Bronchial smooth muscle cell (primary cell): ENCODE measurements at places on chromosomes 6 and 20. TPM values are rescaled to one million over a fixed set of nuclear protein-coding genes. Genes with fewer than 3 reads are reported as not detected.

Gene C6orf120
- total RNA-seq: 35.8 and 36.4 TPM in 2 replicates

Gene TBXT
- not detected in 2 replicates for total RNA-seq

Gene FLRT3
- total RNA-seq: 1.6 and 3.8 TPM in 2 replicates

Gene UBD
- total RNA-seq: 0.09 and 0.16 TPM in 2 replicates

Gene BICRAL
- 3.3 and 4.6 TPM in 2 replicates for total RNA-seq

Gene CDKN1A
- total RNA-seq: 324 and 371 TPM in 2 replicates

Gene TCF21
- 36.7 and 42.6 TPM in 2 replicates for total RNA-seq

Gene TMEM244
- total RNA-seq: 0.47 and 0.52 TPM in 2 replicates

Gene SLC17A9
- total RNA-seq: 2.0 and 6.5 TPM in 2 replicates

Gene FHL5
- not detected in 2 replicates for total RNA-seq

Gene WFDC2
- total RNA-seq: not detected in 2 replicates

Gene OR2J3
- total RNA-seq: not detected in 2 replicates

Gene CALHM4
- not detected in 2 replicates for total RNA-seq
